ENCODE measurements at places on chromosomes 3 and 15. TPM values are rescaled to one million over a fixed set of nuclear protein-coding genes. Genes with fewer than 3 reads are reported as not detected.

DNA sequence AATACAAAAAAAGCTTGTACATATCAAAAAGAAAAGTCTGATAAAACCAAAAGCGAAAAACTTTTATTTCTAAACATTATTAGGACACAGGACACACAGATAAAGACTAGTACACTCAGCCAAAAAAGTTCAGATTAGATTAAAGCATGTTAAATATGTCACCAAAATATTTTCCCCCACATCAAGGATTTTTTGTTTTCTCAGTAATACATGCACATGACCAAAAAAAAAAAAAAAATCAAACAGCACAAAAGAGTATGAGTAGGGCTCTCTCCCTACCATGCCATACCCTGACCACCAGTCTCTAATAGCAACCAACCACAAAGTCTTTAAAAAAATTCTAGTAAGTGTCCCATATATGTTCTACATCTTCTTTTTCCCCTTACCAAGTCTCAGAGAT lies 77.4 kb downstream of the LRRFIP2 start:
- DNase-seq, result no peak

GRCh38 chr3:135905058-135905724 lies 60.3 kb upstream of the PPP2R3A start:
- no peak for DNase-seq

GRCh38 chr3:112908252-112908651 lies 61.6 kb upstream of the CD200R1L start:
- no peak for DNase-seq

DNA sequence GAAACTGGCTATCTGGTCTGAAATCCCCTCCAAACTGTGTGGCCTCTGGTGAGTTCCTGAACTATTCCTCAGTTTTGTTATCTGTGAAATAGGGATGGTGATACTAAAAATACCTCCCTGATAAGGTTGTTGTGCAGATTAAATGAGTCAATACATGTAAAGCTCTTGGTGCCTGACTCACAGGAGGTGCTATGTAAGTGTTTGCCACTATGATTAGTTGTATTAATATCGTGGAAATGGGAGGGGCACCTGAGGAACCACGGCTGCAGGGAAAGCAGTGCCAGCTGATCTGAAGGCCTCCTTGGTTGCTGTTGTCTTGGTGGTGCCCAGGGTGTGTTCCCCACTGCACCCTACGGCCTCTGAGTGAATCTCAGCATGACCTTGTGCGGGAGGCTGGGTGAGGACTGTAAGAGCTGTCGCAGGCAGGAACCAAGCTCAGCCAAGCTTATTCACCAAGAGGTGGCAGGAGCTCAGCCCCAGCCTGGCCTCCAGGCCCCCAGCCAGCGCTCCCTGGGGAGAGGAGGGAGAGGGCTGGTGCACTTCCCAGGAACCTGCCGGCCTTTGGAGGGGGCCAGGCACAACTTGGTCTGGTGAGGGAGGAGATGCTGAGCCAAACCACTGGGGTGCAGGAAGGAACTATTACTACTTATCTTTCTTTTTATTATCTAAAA lies 44.8 kb upstream of the CCDC174 start:
- DNase-seq, result no peak

DNA sequence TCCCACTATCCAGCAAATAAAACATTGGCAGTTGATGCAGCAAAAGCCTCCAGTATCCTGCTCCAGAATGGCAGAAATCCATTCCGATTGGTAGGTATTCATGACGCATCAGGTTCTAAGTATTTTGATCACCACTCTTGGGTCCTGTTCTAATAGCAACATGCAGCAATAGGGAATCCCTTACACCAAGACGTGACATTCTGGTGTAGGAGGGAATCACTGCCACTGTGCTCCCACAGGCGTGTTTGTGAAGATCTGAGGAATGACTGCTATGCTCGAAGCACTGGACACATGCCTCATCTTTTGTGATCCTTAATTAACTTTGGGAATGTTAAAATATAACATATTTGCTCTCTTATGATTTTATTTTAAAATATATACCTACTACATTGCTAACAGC lies 552.9 kb downstream of the MECOM start:
- no peak for DNase-seq

- no peak for DNase-seq
Measured at GRCh38 chr15:62099094-62099601, 32.4 kb downstream of the C2CD4A start.

- DNase-seq, result no peak
Measured at GRCh38 chr3:167409611-167410010, 29.5 kb upstream of the ZBBX start.

- DNase-seq, result no peak
Measured at GRCh38 chr15:94626949-94627348, 395.6 kb downstream of the MCTP2 start.

GRCh38 chr15:67931861-67932260 lies 92.0 kb upstream of the RNU6-1 start:
- no peak for DNase-seq

DNA sequence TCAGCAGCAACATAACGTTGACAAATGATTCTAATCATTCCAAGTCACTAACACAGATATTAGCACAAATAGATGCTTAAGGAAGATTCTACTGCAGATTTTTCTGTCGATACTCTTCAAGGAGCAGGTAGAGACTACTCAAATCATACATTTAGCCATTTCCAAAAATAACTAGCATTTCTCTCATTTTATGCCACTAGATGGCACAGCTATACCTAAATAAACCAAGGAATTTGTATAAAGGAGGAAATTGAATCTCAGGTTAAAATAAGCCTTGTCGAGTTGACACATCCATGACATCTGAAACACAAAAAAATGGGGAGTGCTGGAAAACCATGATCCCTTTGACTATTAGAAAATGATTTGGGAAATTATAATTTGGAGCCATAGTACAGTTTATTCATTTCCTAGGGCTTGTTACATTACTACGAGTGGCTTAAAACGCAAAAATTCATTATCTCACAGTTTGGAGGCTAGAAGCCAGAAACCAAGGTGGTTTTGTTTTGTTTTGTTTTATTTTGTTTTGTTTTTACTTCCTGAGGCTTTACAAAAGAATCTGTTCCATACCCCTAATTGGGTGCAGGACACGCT lies 59.5 kb upstream of the STRIT1 start:
- no peak for DNase-seq

- no peak for DNase-seq
Measured at GRCh38 chr3:196169836-196170240, 41.4 kb downstream of the ZDHHC19 start.

DNA sequence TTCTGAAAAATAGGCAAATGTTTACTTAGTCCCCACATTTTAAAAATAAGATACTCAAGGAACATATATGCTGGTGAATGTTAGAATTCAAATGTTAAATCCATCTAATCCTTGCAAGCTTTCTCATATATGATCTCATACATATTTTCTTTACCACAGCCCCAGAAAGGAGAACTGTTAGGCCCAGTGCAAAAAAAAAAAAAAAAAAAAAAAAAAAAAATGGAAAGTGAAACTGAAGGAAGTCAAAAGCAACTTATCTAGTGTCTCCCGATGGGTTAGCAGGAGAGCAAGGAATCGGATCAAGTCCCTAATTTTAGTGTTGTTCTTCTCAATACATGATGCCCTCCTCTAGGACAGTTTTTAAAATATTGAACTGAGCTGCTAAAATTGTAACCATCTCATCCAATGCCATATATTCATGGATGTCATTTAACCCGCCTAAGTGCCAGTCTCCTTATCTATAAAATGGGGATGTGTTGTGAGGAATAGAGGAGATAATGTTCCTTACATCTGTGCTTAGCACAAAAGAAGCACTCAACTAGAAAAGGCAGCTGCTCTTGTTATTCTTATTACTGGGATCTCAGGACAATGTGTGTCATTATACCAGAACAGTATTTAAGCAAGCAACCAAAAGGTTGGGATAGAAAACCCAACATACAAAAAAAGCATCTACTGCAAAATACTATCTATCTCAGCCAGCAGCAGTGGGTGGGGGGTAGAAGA lies 279.7 kb downstream of the MAGI1 start:
- DNase-seq, result no peak

DNA sequence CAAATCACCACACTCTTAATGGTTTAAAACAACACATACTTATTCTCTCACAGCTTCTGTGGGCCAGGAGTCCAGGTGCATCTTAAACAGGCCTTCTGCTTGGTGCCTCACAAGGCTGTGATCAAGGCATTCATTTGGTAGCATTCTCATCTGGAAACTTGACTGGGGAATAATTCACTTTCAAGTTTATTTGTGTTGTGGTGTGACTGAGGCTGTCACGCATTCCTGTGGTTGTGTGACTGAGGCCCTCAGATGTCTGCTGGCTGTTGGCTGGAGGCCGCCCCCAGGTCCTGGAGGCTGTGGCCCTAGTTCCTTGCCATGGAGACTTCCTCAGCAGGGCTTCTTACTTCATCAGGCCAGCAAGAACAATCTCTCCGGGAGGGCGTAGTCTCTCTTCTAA lies 16.9 kb upstream of the FAM3D start:
- no peak for DNase-seq

GRCh38 chr15:48954538-48954937 lies 9.2 kb downstream of the SHC4 start:
- DNase-seq, result no peak

- no peak for DNase-seq
Measured at GRCh38 chr3:120057626-120058025, 36.6 kb downstream of the GSK3B start.

- no peak for DNase-seq
Measured at GRCh38 chr3:63207066-63207590, 71.0 kb upstream of the SYNPR start.

DNA sequence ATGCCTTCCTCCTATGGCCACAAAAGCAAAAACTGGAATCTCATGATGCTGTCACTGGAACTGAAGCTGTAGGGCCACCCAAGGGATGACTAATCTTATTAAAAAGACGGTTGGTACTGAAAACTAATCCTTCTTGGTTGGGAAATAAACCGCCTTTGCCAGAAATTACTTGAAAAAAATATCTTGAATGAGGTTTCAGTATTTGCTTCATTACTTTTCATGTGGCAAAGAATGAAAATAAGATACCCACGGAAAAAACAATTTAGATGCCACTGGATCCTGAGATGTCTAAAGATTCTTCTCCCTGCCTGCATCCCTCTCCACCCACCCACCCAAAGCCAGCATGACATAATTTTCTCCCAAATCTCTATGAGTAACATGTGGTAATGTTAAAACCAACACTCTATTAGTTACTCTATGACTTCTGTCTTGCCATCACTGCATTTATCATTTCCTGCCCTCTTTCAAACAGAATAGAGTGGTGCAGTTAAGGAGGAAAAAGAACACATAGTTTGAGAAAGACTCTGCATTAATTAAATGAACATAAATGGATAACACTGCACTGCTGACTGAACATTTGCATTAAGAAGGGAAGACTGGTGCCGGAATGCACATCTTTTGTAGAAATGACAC lies 111.8 kb upstream of the DPH6 start:
- no peak for DNase-seq

DNA sequence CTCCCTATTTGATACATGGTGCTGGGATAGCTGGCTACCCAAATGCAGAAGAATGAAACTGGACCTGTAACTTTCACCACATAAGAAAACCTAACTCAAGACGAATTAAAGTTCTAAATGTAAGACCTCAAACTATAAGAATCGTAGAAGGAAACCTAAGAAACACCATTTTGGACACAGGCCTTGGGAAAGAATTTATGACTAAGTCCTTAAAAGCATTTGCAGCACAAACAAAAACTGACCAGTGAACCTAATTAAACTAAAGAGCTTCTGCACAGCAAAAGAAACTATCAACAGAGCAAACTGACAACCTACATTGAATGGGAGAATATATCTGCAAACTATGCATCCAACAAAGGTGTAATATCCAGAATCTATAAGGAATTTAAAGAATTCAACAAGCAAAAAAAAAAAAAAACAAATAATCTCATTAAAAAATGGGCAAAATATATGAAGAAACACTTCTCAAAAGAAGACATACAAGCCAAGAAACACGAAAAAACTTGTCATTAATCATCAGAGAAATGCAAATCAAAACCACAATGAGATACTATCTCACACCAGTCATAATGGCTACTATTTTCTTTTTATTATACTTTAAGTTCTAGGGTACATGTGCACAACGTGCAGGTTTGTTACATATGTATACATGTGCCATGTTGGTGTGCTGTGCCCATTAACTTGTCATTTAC lies 37.0 kb downstream of the HDGFL3 start:
- DNase-seq, result no peak

GRCh38 chr3:55436644-55437043 lies 50.5 kb downstream of the WNT5A start:
- no peak for DNase-seq

- DNase-seq, result no peak
Measured at GRCh38 chr15:44394062-44394461, 33.4 kb upstream of the CTDSPL2 start.

The ACOX2 gene
- not detected for total RNA-seq

The SLC26A6 gene
- total RNA-seq, result 59.0 TPM

The SCG3 gene
- total RNA-seq, result not detected

The SLC38A3 gene
- not detected for total RNA-seq

The OR4M2 gene
- total RNA-seq, result not detected

The ADAMTS9 gene
- total RNA-seq, result not detected

The OXTR gene
- 1.3 TPM for total RNA-seq

The PLS1 gene
- 4.2 TPM for total RNA-seq
